Fibroblast of lung (primary cell): ENCODE measurements at places on chromosomes 12 and 14. TPM values are rescaled to one million over a fixed set of nuclear protein-coding genes. Genes with fewer than 3 reads are reported as not detected.

DNA sequence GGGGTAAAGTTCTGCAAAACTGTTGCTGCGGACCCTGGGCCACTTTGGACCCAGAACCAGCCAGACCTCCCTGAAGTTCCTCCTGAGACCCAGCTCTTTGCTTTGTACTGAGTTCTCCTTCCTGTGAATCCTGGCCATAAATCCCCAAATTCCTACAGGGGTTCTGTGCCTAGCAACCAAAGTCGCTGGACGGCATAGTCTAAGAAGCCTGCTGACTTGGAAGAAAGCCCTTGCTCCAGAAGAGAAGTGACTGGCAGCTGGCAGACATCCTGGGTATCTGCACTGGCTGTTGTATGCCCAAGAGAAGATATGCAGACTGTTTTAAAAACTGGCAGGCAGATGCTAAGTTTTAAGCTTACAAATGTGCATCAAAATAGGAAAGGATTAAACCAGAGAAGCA is 99.9 kb upstream of the SLC24A4 start:
- DNase-seq: no peak
- no peak overlapping the region for H3K27ac ChIP-seq
- H3K27me3 ChIP-seq: no peaks in the 10 kb centered on the region
- H3K4me1 ChIP-seq: no peaks in the 10 kb centered on the region

- H3K4me3 ChIP-seq: no peak overlapping the region
- peak; percentile 71 for DNase-seq
- H3K4me1 ChIP-seq: peaks cover 37% of the 10 kb centered on the region
- no peaks in the 10 kb centered on the region for H3K36me3 ChIP-seq
Measured at GRCh38 chr14:100018482-100018881, 46.7 kb upstream of the EVL start.

GRCh38 chr14:77965919-77966435 is 166.1 kb downstream of the ADCK1 start:
- peaks cover 5% of the 10 kb centered on the region for H3K27me3 ChIP-seq
- no peak overlapping the region for H3K27ac ChIP-seq
- peak; percentile 42 for DNase-seq
- no peaks in the 10 kb centered on the region for H3K4me1 ChIP-seq
- no peaks in the 10 kb centered on the region for H3K36me3 ChIP-seq

ATP23 gene
- total RNA-seq: 8.5 and 9.4 TPM in 2 replicates

- H3K4me1 ChIP-seq: no peaks in the 10 kb centered on the region
- no peak overlapping the region for H3K4me3 ChIP-seq
- H3K27me3 ChIP-seq: peaks cover 32% of the 10 kb centered on the region
- no peaks in the 10 kb centered on the region for H3K36me3 ChIP-seq
- no peak overlapping the region for H3K27ac ChIP-seq
- DNase-seq: no peak
Measured at GRCh38 chr12:54039417-54040147, 6.7 kb downstream of the HOXC5 start.

CCDC92 gene
- total RNA-seq: 7.7 and 13.2 TPM in 2 replicates

DNA sequence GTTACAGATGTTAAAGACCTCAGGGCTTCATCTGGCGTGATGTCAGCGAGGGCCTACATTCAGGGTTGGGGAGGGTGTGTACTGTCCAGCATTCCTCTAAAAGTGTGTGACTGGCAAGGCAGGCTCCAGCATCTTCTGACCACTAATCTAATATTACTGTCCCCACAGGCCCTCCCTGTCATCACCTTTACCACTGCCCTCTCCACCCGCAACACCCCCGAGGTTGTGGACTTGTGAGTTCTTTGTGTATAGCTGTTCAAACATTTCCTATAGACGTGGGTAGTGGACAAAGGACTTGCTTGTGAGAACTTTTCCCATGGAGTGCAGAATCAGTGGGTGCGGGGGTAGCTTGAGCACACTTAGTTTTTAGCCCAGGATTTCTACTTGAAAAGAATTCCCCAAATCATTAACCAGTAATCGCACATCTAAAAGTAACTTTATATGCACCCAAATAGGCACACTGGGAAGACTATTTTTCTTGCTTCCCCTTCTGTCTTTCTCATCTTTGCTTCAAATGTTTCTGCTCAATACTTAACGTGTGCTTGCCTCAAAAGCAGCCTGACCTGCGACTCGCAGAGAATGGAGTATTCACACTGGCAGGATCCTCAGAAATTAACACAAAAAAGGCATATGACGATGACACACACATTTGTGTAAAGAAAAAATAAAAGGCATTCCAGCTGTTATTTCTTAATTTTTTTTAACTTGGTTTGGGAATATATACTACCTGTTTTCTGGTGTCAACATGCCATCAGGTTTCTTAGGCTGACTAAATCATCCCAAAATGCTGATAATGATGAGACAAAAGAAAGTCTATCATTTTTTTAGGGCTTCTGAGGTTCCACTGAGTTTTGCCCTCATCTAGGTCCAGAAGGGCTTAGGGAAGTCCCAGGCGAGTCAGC is 158.4 kb upstream of the HIF1A start:
- no peak overlapping the region for H3K4me3 ChIP-seq
- peaks cover 7% of the 10 kb centered on the region for H3K4me1 ChIP-seq
- no peaks in the 10 kb centered on the region for H3K27me3 ChIP-seq
- no peak for DNase-seq
- H3K36me3 ChIP-seq: no peaks in the 10 kb centered on the region
